Activated effector memory CD4-positive, alpha-beta T cell treated with Interleukin-2 at 50 U/mL for 16 hours (primary cell): ENCODE measurements at places on chromosomes 5 and 9.

- DNase-seq, result no peak
Measured at GRCh38 chr9:132797861-132798659, 80.0 kb downstream of the AK8 start.

- DNase-seq, result no peak
Measured at GRCh38 chr5:9544056-9544455, 1.8 kb downstream of the SEMA5A start.

GRCh38 chr9:91898451-91899218 is 51.4 kb downstream of the ROR2 start:
- no peak for DNase-seq

- no peak for DNase-seq
Measured at GRCh38 chr5:160311491-160312133, 752 bp downstream of the CCNJL start.

GRCh38 chr9:84121991-84122523 is 141.5 kb downstream of the RMI1 start:
- DNase-seq, result no peak

DNA sequence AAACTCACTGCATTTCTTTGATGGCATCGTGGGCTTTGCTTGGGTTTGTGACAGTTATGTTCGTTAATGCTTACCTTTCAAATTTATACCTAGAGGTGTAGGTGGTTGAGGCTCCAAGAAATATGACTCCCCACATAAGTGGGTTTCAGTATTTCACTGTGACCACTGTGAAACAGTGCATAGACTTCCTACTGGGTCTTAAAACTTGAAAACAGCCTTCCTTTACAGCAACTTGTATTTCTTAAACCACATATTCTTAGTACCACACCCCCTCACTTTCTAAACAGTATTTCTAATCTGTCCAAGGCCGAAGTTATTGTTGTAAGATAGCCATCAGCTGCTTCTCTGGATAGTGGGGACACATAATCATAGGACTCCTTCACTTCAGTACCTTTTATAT is 48.3 kb downstream of the TMEFF1 start:
- DNase-seq, result no peak

- no peak for DNase-seq
Measured at GRCh38 chr9:131621551-131622358, 76.4 kb downstream of the PRRT1B start.

- no peak for DNase-seq
Measured at GRCh38 chr9:117122102-117122501, 292.8 kb downstream of the ASTN2 start.

DNA sequence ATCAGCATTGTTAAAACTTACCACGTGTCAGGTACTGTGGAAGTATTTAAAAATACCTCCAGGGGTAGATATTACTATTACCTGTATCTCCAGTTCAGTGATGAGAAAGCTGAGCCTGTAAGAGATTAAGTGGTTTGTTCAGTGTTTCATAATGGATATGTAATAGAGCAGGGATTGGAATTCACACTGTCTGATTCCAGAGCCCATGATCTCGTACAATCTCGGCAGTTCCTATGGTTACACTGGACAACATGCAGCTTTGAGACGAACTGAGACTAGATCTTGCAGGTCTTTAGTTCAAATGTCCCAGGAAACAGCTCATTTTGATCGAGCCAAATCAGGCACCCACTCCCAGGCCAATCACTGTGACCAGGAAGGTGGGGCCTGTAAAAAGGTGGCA is 8.8 kb upstream of the RASGRF2 start:
- no peak for DNase-seq

GRCh38 chr9:134855231-134855899 is 25.2 kb upstream of the FCN2 start:
- DNase-seq, result no peak

- no peak for DNase-seq
Measured at GRCh38 chr5:129746876-129747275, 1.0 kb upstream of the MINAR2 start.

DNA sequence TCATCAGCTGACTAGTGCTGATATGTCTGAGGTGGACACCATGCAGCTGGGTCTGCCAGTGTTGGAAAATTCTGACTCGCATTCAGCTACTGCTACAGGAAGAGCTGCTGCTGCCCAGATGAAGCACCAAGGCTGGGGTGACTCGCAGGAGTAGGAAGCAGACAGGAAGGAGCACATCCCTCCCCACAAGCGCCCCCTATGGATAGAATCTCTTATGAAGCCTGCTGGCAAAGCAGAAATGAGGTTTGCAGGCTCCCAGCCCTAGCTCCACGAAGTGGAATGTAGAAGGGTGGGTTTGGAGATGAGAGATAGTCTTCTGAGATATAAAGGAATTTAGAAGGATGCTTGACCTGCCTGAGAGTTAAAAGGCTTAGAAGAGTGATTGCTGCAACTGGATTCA is 443.0 kb downstream of the ACTL7B start:
- no peak for DNase-seq

- DNase-seq, result no peak
Measured at GRCh38 chr5:32434221-32434620, 10.3 kb downstream of the ZFR start.

- DNase-seq, result no peak
Measured at GRCh38 chr5:88480801-88481499, 212.3 kb upstream of the TMEM161B start.

- no peak for DNase-seq
Measured at GRCh38 chr5:118033686-118034338, 954.5 kb downstream of the DTWD2 start.

DNA sequence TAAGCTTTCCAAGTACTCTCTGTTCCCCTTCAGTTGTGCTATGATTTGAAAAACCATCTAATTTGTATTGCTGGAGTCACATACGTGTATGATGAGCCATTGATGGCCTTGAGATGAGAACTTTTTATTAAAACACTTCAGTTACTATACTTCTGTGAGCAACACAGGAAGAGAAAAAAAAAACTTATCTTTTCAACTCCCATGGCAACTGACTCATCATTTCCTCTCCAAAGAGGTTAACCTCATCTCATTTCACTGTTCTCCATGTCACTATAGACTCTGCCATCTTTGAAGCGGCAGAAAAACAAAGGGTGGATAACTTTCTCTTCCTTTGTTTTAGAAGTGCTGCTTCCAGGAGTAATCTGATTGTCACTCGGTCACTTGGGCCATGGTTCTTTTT is 104.3 kb upstream of the PCSK1 start:
- DNase-seq, result no peak

DNA sequence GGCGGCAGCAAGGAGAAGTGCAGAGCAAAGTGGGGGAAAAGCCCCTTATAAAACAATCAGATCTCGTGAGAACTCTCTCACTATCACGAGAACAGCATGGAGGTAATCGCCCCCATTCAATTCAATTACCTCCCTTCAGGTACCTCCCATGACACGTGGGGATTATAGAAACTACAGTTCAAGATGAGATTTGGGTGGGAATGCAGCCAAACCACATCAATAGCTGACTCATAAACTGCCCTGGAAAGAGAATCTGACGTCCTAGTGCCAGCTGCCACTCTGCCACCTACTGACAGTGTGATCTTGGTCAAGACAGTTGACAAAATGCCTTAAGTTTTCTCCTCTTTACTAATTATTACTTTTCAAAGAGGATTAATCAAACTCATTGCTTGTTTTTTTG is 128.3 kb downstream of the GPBP1 start:
- DNase-seq, result peak; percentile 14

GRCh38 chr9:134922066-134922931 is 4.6 kb upstream of the FCN1 start:
- DNase-seq, result no peak

GRCh38 chr9:22050924-22051323 is 41.8 kb upstream of the CDKN2B start:
- no peak for DNase-seq

DNA sequence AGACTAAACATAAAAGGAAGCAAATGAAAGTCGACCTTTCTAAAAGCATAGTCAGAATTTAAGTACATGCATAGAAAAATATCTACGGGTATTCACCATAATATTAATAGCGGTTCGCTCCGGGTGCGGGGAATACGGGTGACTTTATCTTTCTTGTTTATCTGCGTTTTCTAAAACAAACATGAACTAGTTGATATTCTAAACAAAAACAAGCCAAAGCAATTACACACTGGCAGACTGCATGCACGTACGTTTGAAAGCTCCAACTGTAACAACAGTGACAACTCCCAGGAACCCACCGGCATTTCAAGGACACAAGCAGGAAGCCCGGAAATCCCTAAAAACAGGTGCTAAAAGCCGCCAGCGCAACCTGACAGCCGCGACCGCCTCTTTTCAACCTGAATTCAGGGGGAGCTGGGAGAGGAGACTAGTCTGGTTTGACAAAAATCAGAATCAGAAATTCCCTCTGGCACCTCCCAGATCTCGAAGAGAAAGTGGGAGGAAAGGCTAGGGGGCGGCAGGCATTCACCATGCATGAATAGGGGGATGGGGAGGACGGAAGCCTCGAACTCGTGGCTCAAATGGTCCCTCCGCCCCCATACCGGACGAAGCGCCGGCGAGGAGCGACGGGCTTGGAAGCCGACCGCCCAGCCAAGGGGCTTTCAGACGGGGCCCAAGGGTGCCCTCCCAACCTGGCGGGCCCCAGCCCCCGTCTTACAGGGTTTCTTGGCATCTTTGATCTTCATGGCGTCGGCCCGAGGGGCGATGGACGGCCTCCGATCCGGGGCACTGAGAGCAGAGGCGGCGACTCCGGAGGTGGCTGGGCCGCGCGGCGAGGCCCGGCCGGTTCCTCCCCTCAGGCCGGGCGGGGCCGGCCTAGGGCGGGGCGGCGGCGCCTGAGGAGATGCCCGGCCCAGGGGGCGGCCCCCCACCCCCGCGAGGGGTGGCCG is at the start of gene PANK3:
Gene PANK3, minus strand, starts transcription at position 831 of the 950 bp plus-strand sequence. Its CDS starts 85 bp downstream, at position 746.
- DNase-seq, result peak; percentile 3

DNA sequence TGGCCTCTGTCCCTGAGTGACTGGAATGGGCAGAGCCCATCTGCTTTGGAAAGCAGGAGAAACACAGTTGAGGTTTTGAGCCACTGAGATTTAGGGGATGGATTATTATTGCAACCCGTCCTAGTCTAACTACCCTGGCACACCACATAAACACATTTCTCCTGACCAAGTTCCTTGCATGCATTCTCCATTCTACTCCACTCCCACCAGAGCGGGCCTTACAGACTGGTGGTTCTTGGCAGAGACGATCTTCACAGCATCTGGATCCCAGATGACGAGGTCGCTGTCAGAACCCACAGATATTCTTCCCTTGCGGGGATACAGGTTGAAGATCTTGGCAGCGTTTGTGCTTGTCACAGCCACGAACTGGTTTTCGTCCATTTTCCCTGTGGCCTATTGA is 111.0 kb downstream of the DPYSL3 start:
- no peak for DNase-seq

- no peak for DNase-seq
Measured at GRCh38 chr5:171595801-171596231, 176.4 kb downstream of the FGF18 start.

DNA sequence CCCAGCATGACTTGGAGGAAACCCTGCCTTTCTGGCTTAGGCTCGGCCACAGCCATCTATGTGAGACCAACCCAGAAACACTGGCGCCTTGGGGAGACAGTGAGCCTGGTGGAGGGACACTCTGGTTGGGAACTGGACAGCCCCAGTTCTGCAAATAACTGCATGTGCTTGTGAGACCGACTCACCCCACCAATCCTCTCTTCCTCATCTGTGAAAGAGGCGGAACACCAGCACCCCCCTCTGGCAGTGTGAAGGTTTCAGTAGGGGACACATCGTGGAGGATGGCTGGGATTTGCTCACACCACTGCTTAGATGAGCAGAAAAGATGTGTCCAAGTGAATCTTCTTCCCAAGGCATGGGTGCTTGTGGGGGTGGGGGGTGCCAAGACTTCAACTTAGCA is 43.4 kb upstream of the N4BP3 start:
- DNase-seq, result no peak

DNA sequence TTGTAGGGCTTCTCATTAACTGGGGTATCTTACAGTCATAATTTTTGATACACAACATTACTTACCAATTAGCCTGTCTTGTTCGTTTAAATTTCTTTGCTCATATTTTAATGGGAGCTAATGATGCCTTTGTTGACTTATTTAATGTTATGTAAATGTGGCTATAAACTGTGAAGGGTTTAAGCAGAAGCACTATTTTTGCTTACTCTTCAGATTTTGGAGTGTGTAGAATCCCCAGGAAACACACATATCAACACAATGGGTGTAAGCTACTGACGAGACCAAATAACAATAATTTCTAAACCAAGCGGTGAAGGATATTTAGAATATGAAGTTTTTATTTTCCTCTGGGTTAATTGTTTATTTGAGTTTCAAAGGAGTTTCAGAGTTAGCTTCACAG is 452.5 kb downstream of the EBF1 start:
- DNase-seq, result no peak

DNA sequence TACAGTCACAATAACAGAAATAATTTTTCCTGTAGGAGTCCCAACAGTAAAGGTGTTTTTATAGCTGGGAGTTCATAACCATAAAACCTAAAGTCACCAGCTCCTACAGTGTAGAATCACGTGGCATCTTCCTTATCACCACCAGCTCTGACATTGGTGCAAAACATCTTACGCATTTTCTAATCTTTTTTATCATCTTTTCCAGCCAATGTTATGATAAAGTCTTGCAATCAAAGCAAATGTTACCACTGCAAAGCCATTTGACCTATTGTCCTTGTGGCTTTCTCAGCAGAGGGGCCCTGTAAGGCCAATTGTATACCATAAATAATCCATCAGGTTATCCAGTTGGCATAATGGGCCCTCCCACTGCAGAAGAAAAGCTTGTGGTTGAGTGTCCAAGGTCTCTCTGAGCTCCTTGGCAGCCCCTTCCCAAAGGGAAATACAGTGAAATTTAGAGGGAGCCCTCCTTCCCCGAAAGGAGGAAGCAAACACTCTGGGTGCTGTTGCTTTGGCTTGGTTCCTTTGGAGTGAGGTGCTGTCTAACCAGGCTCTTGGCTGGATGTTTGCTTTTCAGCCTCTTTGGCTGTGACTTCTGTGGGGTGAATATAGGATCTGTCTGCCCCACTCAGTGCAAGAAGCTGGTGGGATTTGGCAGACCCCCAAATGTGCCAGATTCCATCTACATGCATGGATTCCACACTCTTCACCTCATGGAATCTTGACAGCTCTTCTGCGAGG is 29.3 kb upstream of the CPEB4 start:
- no peak for DNase-seq

DNA sequence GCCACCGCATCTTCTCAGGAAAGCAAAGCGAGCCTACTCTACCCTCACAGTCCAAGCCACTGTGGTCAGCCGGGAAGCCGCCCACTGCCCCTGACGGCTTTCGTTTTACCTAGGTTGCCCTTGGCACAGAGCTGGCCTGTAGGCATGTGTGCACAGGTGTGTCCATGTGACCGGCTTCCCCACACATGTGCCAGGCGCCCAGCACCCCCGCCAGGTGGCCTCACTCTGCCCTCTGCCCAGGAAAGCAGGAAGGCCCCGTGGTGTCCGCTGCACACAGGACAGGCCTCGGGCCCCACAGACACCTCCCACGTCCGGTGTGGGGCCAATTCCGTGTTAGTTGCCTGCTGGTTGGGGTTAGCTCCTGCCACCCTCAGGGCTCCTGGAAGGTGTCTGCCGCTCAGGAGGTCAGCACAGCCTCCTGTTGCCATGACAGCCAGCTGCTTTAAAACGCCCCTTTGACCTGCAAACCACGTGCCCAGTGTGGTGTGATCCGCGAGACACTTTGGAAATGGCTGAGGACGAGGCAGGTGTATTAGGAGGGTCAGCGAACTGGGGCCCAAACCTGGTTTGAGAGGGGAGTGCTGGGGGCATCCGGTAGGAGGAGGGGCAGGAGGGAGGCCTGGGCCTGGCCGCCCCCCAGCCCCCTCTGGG is 28.7 kb downstream of the TPPP start:
- DNase-seq, result no peak

GRCh38 chr5:42949348-42950115 is 90.6 kb downstream of the ANXA2R start:
- DNase-seq, result peak; percentile 53
